AG09309 (cell line): ENCODE measurements at places on chromosomes 7 and 10.

- DNase-seq = no peak
Observed at GRCh38 chr7:88204525-88205110, 15.2 kb downstream of the SRI start.

DNA sequence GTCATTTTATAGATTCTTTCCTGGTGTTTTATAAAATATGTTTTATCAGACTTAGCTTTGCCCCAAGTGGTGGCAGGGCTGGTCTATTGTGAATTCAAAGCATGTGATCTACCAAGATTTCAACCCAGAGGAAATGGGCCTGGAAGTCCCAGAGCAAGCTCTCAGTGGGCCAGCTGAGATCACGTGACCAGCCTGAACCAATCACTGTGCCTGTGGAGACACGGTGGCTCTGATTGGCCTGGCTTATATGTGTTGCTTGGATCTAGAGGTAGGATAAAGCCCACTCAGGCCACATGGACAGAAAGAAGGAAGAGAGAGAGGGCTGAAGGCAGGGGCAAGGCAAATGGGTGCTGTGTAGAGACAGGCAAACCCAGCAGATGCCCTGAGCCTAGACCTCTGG, 65.5 kb upstream of the GATA3 start:
- DNase-seq = no peak

- no peak for DNase-seq
Observed at GRCh38 chr7:10245406-10245805, 728.3 kb upstream of the PHF14 start.

DNA sequence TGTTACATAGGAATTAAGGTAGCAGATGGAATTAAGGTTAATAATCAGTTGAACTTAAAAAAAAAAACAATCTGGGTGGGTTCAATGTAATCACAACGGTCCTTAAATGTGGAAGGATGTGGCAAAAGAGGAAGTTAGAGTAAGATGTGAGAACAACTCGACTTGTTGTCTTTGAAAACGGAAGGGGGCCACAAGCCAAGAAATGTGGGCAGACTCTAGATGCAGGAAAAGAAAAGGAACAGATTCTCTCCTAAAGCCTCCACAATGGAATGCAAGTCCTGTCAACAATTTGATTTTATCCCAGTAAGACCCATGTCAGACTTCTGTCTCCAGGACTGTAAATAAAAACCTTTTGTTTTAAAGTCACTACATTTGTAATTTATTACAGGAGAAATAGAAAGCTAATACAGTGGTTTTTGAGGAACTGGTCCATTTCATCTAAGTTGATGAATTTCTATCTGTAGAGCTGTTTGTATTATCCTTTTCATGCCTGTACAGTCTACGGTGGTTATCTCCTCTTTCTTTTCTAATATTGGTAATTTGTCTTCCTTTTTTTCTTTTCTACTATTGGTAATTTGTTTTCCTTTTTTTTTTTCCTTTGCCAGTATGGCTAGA, 8.6 kb downstream of the MCMBP start:
- DNase-seq = no peak

DNA sequence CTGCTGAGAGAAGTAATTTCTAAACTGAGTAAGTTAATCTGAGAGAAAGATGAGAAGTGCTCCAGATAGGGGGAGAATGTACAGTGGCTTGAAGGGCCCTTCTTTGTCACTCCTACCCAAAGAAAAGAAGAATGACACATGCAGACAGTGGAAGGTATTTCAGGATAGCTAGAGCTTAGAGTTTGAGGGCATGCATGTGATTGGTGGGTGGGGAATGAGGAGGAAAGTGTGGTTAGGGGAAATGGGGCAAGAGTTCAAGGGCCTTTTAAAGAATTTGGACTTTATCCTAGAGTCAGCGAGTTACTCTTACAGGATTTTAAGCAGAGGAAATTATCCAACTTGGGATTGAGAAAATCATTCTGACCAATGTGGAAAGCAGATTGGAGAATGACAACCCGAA, 50.0 kb downstream of the ANLN start:
- DNase-seq = no peak

DNA sequence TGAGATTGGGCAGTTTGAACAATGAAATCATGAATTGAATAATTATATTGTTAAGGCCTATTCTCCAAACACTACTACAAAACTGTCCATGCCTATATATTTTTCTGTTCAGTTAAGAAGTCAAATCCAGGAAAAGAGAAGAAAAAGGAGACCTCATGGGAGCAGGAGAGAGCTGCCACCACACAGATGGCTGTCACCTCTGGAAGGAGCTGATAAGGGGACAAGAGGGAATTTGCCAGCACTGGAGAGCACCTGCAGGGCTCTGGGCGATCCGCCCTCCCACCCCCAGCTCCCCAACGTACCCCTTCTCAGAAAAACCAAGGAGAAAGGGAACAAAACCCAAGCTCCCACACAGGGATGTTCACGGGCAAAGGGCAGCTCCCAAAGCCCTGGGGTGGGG, 227.8 kb downstream of the TNS3 start:
- no peak for DNase-seq

- DNase-seq = no peak
Observed at GRCh38 chr10:110045772-110046171, 38.0 kb downstream of the ADD3 start.

- DNase-seq = no peak
Observed at GRCh38 chr7:155591055-155591775, 44.9 kb upstream of the CNPY1 start.

- DNase-seq = no peak
Observed at GRCh38 chr7:2838873-2839578, 5.1 kb downstream of the GNA12 start.

GRCh38 chr7:118184565-118184940, 589 bp downstream of the LSM8 start:
- no peak for DNase-seq

- DNase-seq = no peak
Observed at GRCh38 chr10:116079355-116079754, 193.7 kb downstream of the GFRA1 start.

DNA sequence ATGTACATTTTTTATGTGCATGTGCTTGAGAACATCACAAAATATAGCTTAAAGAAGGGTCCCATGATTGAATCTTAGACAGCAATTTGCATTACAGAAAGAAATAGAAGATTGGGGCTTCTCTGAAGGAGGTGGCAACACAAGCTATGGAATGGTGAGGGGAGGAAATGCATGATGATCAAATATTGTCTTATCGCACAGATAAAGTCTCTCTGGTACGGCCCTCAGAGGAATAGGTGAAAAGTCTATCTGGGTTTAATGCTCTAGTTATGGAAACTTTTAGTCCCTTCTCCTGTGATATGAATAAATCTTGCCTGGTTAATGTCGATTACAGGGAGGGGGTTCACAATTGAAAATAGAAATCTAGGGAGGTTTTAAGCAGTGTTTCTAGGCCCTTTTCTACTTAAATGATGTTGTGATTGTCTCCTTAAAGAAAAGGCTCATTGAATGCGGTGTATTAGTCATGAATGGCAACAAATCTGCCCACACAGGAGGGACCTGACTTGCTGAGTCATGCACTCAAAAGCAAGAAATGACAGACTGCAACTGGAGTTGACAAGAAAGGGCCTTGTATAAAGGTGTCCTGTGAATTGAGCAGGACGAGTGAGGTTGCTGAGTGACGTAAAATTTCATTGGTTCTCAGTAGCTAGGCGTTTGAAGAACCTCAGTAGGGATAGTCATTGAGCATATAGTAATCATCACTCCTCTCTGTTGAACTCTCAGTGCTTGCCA, 133.4 kb upstream of the CSTF2T start:
- DNase-seq = peak; percentile 21

DNA sequence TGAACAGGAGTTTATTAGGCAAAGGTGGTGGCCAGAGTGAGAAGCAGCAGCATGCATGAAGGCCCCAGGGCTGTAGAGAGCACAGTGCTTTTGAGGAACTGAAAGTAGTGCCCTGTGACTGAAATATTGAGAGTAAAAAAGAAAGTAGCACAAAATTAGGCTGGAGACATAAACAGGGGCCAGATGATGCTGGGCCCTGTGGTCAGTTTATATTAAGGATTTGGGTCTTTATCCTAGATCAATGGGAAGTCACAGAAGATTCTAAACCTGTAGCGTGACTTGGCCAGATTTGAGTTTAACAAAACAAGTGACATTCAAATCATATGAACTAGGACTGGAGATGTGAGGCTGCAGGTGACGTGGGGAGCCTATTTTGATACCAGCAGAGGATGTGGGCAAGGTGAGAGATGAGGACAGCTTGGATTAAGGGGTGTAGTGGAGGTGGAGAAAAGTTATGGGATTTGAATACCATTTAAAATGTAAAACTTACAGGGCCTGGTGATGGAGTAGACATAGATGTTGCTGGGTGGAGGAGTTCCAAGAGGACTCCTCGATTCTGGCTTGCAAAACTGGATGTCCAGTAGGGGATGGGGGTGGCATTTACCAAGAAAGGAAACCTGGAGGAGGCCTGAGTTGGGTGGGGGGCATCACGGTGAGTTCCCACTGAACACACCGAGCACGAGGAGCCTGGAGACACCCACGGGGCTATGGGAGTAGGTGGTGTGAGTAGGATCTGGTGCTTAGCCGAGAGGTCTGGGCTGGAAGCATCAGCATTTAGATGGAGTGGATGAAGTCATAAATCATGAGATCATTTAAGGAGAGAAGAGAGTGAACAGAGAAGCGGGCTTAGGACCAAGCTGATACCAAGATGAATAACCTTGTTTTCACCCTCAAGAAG, 52.8 kb downstream of the HHEX start:
- no peak for DNase-seq
